ENCODE measurements at places on chromosomes 4 and X.

- DNase-seq = no peak
Measured at GRCh38 chr4:36215627-36216026, 28.7 kb downstream of the ARAP2 start.

- no peak for DNase-seq
Measured at GRCh38 chr4:169660929-169661328, 40.6 kb downstream of the CLCN3 start.

DNA sequence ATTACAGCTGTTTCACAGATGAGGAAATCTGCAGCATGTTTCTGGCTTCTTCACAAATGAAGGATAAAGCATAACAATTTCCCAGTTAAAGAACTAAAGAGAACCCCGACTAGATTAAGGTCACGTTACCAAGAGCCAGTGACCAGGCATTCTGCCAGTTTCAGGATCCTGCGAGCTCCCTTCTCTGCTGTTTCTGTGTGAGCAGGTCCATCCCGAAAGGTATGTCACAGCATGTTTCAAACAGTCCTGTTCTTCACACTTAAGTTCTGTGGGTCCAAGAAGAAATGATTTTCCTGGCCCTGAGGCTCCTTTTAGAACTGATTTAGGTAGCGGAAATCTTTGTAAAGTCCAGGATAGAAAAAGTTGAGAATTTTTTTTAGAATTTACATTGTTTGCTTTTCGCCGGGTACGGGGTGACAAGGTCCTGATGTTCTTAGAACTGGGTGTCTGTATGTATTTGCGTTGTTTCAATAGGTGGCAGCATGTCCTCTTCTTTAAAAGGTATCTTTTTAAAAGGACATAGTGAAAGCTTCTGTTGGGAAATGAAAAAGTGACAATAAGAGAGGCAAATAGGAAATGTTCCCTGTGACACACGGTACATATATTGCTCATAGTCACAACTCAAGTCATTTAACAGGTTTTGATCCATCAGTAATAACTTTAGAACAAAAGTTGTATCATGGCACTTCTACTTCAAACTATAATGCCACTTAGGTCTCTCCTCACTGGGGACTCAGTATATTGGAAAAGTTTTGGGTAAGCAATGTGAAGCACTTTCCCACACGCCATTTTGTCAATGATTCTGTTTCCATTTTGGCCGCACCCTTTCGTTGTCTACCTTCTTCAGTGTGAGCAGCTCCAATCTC, 18.4 kb downstream of the IL21 start:
- DNase-seq = peak; percentile 62

DNA sequence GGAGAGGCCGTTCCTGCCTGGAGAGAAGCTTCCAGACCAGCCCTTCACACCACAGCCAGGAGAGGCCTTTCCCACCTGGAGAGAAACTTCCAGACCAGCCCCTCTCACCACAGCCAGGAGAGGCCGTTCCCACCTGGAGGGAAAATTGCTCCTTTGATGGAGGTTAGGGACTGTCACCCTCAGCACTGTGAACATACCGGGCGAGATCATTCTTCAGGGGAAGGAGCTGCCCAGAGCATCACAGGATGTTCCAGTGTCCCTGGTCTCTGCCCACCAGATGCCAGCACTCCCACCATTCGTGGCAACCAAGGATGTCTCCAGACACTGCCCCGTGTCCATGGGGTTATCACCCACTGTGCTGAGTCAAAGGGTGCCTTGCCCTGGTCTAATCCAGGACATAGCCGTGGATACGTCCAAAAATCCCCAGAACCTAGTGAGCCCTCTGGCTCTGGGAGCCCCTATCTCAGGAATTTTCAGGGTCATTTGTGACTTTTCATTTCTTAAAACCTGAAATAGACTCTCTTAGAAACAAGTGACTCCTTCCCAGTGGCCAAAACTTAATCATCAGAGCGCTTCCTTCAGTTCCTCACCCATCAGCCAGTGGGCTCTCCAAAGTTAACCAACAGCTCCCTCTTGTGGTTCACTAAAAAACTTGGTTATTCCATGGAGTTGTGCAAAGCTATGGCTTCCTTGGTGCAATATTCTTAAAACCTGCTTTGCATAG, 80.2 kb downstream of the CRMP1 start:
- peak; percentile 72 for DNase-seq

DNA sequence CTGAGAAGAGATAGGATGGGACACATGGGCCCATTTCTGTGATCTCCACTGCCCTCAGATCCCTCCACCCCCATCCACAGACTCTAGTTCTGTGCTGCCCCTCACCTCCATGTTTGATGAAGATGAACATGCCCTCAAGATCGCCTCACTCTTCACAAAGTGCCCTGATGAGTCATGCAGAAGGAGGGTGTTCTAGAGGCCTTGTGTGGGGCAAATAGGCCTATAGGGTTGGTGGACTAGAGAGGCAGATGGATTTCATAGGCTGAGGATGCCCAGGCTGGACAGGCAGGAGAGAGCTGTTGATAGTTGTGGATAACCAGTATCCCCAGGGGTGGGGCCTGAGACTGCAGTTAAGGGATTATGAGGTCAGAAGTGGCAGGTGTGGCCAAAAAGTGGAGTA, at the start of gene CXorf65:
CXorf65 (minus strand) TSS at position 314 of the 400 bp plus-strand sequence; CDS start at position 130, 184 bp downstream.
- DNase-seq = no peak

Measured in iris pigment epithelial cell (primary cell).